ENCODE measurements at places on chromosomes 1 and 21.

DNA sequence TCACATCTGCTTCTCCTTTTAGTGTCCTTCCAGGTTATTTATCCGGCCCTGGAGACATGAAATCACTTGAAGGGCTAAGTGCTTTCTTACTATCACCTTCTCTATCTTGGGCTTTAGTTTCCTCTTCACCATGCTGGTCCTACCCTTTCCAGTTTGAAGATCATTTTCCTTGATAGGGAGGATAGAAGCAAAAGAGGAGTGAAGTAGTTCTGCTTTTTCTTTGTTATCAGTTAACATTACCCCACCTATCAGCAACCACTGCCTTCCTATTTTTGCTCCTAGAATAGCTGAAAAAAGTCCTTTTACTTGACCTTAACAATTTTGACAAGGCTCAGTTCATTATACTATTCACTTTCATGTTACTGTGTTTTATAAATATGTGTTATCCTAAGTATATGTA is 19.4 kb downstream of the RGL1 start:
- DNase-seq: no peak

- no peak for DNase-seq
Measured at GRCh38 chr1:211885747-211886522, 55.4 kb upstream of the LPGAT1 start.

DNA sequence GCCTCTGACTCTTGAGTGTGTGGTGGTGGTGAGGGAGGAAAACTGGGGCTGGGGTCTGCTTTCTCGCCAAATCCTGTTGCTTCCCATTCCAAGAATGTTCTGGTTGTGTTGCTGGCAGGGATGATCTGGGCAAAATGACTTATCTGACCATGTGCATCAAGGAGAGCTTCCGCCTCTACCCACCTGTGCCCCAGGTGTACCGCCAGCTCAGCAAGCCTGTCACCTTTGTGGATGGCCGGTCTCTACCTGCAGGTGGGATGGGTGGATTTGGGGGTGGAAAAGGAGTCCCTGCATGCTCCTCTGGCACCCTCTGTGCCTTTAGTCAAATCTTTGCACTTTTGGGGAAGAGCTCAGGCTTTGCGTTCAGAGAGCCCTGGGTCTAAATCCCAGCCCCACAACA is 18.1 kb downstream of the CYP4B1 start:
- no peak for DNase-seq

DNA sequence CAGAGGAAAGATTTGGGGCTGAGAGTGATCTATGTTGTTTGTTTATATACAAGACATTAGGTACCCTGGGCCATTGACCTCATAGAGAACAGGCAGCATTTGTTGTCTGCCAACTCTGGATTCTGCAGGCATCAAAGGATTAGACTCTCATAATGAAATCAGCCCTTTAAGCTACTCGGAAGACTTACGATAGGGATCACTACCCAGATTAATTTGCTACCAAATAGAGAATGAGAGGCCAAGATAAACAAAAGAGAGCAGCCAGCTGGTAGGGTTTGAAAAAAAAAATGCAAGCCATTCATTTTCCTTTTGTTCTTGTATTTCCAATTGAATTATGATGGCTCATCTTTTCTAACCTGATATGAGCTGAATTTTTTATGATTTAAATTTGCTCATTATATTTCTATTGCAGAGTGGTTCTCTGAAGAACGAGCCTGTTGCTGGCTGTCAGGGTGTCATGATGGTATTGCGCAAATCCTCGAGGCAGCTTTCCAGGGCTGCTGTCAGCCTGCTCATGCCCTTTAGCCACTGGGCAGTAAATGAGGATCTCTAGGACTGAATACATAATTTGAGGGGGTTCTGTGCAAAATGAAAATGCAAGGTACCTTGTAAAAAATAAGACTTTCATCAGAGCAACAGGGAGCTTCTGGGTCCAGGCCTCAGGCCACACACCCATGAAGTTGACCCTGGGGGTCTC is 116.4 kb upstream of the KCNJ15 start:
- no peak for DNase-seq

DNA sequence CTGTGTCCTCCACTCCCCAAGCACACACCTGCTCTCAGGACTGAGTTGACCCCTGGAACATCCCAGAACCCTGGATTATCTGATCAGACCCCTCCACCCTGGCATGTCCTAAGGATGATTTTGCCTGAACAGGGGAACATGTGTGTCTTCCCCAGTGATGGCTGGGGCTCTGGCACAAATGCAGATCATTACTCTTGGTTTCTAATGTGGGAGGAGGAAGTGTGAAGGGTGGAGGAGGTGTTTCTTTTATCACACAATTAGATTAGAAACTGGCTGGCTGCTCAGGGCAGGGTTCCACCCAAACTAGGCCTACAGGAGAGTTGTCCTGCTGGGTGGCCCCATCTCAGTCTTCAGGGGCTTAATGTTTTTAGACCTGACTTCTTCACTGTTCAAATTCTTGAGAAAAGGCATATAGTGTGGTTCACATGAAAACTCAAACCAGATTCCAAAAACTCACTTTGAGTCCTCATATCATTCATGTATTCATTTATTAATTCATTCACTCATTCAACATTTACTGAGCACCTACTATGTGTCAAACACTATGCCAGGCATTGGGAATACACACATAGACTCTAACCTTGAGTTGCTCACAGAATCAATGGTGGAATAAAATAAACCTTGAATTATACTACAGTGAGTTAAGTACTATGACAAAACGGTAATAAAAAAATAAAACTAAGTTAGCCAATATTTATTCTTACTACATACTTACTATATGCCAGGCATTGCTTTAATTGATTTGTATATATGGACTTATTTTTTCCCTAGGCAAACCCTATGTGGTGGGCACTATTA is 221.8 kb upstream of the JUN start:
- DNase-seq: no peak

DNA sequence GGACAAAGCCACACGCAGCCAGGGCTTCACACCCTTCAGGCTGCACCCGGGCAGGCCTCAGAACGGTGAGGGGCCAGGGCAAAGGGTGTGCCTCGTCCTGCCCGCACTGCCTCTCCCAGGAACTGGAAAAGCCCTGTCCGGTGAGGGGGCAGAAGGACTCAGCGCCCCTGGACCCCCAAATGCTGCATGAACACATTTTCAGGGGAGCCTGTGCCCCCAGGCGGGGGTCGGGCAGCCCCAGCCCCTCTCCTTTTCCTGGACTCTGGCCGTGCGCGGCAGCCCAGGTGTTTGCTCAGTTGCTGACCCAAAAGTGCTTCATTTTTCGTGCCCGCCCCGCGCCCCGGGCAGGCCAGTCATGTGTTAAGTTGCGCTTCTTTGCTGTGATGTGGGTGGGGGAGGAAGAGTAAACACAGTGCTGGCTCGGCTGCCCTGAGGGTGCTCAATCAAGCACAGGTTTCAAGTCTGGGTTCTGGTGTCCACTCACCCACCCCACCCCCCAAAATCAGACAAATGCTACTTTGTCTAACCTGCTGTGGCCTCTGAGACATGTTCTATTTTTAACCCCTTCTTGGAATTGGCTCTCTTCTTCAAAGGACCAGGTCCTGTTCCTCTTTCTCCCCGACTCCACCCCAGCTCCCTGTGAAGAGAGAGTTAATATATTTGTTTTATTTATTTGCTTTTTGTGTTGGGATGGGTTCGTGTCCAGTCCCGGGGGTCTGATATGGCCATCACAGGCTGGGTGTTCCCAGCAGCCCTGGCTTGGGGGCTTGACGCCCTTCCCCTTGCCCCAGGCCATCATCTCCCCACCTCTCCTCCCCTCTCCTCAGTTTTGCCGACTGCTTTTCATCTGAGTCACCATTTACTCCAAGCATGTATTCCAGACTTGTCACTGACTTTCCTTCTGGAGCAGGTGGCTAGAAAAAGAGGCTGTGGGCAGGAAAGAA is 8.1 kb downstream of the PSRC1 start:
- DNase-seq: no peak

DNA sequence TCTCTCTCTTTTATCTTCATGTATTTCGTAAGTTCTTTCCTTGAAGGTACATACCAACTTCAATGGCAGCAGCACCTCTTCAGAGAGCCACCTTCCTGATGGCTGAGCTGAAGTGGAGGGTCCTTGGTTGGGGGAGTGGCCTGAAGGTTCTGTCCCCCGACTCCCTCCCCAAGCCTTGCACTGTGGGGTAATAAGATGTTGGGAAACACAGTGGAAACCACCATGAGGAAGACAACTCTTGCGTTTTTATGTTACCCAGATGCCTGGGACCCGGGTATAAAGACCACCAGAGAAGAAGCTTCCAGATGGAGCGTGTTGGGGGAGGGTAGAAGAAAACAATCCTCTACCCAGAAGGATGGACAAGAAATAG is 794 bp downstream of the KRTAP12-3 start:
- DNase-seq: no peak

DNA sequence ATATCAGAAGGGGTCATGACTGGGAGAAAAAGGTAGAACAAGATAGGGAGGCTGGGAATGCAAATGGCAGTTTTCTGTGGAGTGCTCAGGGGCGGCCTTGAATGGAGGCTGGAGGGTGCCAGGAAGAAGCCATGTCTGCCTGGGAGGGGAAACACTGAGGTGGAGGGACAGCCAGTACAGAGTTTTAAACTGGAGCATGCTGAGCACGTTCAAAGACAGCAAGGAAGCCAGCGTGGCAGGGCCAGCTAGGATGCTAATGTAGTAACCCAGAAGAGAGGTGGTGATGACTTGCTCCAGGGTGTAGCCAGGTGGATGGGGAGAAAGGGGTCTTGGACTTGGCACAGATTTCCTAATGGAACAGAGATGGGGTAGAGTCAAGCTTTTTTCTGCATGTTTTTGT is 445.8 kb upstream of the VAMP3 start:
- no peak for DNase-seq

- DNase-seq: no peak
Measured at GRCh38 chr1:157580179-157580827, 17.6 kb downstream of the FCRL4 start.

GRCh38 chr1:228044961-228045360 is 37.5 kb upstream of the ARF1 start:
- no peak for DNase-seq

DNA sequence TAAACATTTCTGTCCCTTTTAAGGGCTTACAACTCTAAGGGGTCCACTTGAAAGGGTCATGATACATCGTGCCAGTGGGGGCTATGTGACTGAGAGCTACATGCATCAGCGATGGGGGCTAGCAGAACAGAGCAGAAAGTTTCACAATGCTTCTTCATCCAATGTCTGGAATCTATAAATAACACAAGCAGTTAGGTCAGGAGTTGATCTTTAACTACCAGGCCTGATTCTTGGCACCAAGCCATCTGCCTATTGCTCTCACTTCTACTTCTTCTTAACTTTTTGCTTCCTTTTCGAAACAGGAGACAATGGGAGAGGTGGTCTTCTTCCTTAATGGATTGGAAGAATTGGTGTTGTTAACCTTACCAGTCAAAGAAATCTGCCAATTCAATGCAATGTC is 410.0 kb downstream of the TGFB2 start:
- no peak for DNase-seq

GRCh38 chr1:231770506-231771175 is 144.1 kb downstream of the DISC1 start:
- no peak for DNase-seq

- DNase-seq: no peak
Measured at GRCh38 chr1:162536511-162536910, 25.0 kb upstream of the UAP1 start.

DNA sequence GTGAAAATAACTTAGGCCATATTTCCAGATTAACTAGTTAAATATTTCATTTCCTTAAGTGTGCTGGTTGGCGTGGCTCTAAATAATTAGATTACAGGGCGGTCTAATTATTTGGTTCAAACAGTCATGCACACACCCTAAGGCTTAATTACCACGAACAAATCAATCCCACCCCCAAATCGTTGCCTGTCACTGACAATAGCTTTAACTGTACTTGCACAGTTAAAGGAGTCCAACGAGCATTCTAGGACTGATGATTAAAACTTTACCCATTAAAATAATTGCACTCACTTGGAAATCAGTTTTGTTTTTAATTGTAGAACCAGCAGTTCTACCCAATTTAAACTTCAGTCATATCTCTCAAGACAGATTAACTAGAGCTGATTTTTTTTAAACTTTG is 1.5 kb upstream of the POU2F1 start:
- no peak for DNase-seq

- DNase-seq: no peak
Measured at GRCh38 chr1:211480941-211481545, 10.9 kb downstream of the RD3 start.

DNA sequence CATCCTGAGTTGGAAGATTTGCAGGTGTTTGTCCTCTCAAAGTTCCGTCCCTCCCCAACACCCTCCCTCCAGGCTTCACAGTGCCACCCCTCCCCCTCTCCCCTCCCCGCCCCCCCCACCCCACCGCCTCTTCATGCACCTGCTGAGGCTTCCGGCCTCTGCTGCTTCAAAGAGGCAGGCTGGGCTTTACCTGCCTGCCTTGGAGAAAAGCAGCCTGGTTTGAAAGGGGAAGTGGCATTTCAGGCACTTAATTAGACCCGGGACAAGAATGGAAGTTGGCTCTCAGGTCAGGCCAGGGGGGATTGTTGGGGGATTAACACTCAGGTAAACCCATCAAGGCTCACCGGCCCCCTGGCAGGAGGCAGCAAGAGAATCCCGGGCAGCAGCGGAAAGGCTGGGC is 21.1 kb downstream of the PAX7 start:
- DNase-seq: no peak

GRCh38 chr1:172375211-172375631 is 45.3 kb upstream of the C1orf105 start:
- no peak for DNase-seq

DNA sequence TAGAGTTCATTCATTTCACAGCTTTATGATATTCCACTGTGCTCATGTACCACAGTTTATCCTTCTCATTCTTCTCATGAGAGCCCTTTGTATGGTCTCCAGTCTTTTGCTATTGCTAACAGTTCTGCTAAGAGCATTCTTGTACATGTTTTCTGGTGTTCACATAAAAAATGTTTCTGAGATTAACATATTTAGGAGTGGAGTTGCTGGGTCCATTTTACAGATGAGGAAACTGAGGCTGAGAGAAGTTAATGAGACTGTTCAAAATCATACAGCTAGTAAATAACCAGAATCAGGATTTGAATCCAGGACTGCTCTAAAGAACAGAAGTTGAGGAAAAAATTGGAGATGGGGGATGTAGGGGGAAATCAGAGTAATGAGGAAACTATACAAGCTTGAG is 28.8 kb upstream of the RGS16 start:
- DNase-seq: no peak

DNA sequence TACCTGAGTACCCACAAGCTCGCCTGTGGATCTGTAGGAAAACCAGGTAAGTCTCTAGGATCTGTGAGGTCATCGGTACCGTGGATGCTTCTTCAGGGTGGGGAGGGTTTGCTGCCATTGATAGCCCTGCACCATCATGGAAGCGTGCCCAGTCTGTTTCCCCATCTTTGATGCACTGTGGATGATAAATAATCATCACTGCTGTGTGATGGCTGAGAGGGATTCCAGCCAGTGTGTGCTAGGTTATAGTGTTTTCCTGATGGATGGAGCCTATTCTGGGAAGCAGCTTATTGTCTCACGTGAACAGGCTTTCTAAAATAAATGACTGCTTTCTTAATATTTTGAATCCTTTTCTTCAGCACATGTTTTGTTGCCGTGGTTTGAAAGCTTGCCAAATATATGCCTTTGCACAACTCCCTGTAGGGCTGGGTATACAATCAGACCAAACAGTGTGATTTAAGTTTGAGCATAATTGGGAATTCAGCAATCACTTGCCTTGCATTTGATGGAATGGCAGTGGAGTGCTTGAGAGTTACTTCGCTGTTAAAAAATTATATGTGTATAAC is 113.8 kb downstream of the CAMTA1 start:
- DNase-seq: no peak
